ENCODE measurements at places on chromosomes 5 and 9.

DNA sequence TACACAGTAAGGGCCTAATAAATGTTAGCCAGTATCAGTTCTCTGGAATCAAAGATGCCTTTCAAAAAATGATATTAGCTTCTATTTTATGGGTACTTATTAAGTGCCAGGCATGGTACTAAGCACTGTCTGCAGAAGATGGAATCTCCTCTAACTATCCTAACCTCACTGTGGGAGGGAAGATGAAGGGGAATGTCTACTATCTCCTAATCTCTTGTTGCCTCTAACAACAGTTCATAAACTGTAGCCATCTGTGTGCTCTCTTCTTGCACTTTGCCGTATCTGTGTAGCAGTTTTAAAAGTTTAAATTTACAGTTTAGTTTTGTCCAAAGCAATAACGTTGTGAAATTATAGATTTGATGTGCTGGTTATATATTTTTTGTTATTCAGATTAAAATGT is 99.6 kb upstream of the CCDC112 start:
- DNase-seq: no peak

DNA sequence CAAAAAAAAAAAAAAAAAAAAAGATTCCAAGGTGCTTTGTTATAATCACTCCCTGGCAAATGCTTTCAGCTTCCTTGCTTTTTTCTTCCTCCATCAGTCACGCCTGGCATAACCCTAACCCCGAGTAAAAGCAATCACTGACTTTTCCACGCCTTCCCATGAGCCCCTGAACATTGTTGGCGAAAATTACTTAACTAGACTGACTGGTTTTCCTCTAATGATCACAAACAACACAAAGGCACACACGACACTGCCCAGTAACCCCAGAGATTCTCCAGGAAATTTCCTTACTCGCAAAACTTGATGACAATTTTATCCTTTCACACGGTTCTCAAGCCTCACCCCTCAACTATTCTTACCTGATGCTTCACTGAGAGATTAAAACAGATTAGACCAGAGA is 11.4 kb upstream of the PTGR1 start:
- no peak for DNase-seq

DNA sequence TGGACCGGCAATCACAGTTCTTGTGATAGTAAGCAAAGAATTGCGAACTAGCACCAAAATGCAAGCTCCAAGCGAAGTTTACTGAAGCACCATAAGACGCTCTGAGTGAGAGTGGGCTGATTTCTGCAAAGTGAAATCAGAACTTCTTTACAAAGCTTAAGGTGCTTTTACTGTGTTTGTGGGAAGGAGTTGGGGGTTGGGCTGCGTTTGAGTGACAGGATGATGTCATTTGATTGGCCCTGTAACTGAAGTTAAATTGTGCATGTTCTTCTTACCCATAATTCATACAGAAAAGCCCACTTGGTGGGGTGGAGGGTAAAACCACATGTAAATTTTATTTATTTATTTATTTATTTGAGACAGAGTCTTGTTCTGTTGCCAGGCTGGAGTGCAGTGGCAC is 970.6 kb upstream of the CDH18 start:
- DNase-seq: no peak

GRCh38 chr9:20394969-20395368 is 227.3 kb downstream of the MLLT3 start:
- DNase-seq: no peak

GRCh38 chr9:105958587-105958986 is 264.2 kb downstream of the TMEM38B start:
- DNase-seq: no peak

- DNase-seq: no peak
Observed at GRCh38 chr5:121783700-121784099, 68.0 kb upstream of the FTMT start.

DNA sequence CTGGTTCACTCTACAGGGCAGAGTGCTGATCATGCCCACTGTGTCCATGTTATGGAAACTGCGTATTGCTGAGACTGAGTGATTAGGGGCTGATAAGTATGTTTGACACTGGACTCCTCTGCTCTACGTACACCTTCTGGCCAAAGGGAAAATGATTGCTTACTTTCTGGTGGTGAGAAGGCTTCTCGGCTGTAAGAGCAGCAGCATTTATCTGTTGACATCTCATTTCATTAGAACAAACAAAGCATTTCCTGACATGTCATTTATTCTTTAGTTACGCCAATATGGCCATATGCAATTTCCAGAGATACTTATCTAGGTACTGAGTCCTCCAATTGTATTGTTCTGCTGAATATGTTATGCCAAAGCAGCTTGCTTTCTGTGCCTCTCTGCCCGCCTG is 5.6 kb downstream of the FAXDC2 start:
- no peak for DNase-seq

- DNase-seq: no peak
Observed at GRCh38 chr9:120571443-120572257, 8.3 kb downstream of the CDK5RAP2 start.

- DNase-seq: no peak
Observed at GRCh38 chr9:28163619-28164018, 590.3 kb upstream of the C9orf72 start.

DNA sequence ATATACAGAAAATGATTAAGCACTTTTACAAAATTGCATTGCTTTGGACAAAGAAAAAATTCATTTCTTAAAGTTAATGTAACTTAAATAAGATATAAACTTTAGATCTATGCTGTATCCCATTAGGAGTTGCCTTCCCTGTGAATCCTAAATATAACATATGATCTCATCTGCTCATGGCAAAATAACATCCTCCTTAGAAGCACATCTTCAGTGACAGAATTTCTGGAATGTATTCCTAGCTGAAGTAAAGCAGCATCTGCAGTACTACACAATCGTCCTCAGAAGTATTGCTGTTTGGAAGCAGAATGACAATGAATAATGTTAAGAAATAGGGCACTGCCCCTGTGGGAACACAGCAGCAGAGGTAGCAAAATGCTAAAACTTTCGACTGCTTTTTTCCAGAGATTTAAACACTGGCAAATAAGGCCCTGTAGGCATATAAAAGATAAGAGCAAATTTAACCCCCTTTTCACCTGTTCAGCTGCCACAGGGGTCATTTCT is 571.0 kb downstream of the PTPRD start:
- no peak for DNase-seq

DNA sequence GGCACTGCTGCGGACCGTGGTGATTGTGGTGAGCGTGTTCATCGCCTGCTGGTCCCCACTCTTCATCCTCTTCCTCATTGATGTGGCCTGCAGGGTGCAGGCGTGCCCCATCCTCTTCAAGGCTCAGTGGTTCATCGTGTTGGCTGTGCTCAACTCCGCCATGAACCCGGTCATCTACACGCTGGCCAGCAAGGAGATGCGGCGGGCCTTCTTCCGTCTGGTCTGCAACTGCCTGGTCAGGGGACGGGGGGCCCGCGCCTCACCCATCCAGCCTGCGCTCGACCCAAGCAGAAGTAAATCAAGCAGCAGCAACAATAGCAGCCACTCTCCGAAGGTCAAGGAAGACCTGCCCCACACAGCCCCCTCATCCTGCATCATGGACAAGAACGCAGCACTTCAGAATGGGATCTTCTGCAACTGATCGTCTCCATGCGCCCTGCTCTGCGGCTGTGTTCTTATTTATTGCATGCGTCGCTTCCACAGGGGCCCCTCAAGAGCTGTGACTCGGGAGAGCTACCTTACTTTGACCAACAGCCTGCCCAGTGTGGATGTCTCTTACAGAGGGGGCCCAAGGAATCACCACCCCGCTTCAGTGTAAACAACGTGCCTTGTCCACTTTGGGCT is 10.8 kb downstream of the S1PR3 start:
- no peak for DNase-seq

DNA sequence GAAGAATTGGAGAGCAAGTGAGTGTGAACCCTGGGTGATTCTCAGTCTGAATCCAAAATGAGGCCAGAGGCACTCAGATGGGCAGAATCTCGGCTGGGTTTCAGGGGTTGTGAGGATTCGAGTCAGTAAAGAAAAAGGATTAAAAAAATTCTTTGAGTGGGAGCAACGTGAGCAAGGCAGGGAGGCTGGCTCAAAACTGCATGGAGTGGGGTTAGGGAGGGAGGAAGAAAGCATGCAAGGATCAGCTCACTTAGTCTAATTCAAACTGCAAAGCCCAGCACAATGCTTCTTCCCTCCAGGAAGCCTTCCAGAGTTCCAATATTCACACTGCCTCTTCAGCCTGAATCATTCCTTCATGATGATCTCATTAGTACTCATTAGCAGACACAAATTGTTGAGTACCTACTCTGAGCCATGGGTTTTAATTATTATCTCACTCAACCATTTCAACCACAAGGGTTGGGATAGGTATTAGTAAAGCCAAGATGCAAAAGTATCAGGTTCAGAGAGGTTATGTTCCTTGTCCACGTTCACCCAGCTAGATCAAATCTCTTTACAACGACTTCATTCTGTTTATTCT is 95.8 kb downstream of the BRINP1 start:
- no peak for DNase-seq

- no peak for DNase-seq
Observed at GRCh38 chr5:135089912-135090311, 55.9 kb upstream of the PITX1 start.

DNA sequence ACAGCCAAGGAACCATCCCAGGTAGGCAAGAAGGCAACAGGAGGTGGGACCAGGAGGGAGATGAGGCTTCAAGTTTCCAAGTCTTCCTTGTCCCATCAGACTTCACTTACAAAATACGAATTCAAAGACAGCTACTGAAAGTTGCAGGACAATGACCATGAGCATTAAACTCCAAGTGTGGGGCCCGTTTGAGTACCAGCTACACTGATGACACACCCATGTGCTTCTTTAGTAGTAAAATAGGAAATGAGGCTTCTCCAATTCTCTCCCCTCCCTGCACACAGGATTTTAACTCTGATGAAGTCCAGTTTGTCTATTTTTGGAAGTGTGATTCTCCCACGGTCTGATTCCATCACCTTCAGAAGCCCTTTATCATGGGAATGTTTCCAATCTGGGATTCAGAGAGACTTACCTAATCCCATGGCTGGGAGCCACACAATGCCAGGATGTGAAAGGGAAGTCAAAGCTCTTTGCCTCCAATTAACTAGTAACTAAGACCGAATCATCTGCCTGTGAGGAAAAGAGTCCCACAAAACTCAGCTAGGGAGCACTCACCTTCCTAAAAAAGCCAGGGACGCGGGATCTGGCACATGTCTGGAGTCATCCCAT is 222.8 kb upstream of the MSX2 start:
- DNase-seq: no peak

GRCh38 chr5:79924936-79925893 is 65.8 kb downstream of the MTX3 start:
- DNase-seq: no peak

- peak; percentile 32 for DNase-seq
Observed at GRCh38 chr9:111597852-111598732, 1.4 kb downstream of the PTGR1 start.

GRCh38 chr5:161790926-161791325 is 57.0 kb upstream of the GABRA1 start:
- no peak for DNase-seq

DNA sequence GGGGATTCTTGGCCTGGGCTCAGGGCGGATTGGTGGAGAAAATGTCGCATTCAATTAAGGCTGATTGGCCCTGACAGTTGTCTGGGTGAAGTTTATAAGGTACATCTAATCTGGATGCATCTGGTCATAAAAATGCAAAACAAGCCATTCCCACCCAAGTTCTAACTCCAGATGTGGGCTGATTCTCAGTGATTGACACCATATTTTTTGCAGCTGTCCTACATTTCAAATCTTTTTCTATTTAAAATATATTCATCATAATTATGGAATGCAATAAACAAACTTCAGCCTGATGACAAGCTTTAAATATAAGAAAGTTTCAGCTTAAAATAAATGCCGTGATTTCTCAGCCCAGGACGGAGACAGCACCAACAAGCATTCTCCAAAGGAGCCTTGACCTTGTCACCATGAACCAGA is 146.4 kb upstream of the SMIM23 start:
- DNase-seq: no peak

- DNase-seq: no peak
Observed at GRCh38 chr9:86807367-86807976, 139.8 kb downstream of the GAS1 start.

DNA sequence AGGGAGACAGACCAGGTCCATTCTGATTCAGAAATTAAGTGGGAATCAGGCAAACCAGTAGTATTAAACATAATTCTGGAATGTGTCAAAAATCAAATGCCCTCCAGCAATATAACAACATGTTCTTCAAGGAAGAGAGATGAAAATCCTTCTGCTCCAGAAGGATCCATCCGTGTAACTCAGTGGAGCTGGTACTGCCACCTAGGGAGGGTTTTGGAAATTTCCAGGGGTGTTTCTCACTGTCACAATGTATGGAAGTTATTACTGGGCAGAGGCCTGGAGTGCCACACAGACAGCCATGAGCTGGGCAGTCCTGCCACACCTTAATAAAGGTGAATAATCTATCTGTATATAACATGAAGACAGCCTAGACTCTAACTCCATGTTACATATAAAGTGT is 87.5 kb downstream of the TTLL11 start:
- DNase-seq: no peak

GRCh38 chr5:135377751-135378680 is 21.0 kb downstream of the MACROH2A1 start:
- DNase-seq: no peak

GRCh38 chr5:171367424-171368370 is 20.0 kb upstream of the NPM1 start:
- no peak for DNase-seq

DNA sequence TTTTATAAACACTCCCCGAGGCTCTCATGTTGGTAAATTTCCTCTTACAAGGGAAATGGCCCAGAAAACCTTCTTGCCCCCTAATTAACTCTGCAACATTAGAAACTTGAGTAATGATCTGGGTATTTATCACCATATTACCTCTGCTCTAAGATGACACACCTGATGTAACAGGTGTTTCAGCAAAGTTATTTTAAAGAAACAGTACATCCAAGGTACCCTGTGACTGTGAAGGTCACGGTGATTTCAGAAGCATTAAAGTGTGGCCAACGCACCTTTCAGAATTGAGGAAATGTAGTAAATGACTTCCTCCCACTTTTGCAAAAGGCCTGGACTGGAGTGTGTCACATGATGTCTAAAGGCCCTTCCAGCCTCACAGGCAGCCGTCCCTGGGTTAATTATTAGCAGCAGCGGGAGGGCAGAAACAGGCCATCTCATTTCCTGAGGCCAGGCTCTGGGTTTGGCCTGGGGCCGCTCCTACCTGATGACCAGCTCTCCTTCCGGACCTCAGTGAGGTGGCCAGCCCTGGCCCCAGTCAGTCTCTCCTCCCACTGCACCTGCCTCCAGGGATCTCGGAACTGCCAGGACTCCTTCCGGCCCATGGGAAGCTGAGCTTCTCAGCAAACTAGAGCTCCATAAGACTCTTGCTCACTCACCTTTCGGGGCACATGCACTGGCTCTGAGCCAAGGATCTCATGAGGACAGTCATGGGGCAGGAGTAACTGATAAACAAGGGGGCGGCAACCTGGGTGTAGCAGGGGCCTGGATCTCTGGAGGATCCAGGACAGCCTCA is 20.7 kb downstream of the PTPN3 start:
- no peak for DNase-seq

DNA sequence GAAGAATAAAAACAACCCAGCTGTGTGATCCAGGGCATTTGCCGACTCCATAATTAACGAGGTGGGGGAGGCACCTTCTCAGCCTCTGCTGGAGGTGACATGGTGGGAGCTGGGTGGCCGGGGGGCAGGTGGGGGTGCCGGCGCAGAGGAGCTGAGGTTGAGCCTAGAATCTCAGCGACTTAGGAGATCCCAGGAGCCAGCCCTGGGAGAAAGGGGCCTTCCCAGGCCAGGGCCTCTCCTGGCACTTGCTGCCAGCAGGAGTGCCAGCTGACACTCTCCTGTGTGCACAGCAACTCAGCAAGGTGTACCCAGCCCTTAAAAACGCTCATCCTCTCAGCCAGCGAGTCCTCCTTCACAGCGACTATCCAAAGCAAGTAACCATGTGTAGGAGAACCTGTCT is 62.8 kb upstream of the FCN1 start:
- no peak for DNase-seq

All from activated T-helper 1 cell treated with Interleukin-2 at 50 U/mL for 16 hours (primary cell).